ENCODE measurements at places on chromosomes 2 and 18. TPM values are rescaled to one million over a fixed set of nuclear protein-coding genes. Genes with fewer than 3 reads are reported as not detected.

DNA sequence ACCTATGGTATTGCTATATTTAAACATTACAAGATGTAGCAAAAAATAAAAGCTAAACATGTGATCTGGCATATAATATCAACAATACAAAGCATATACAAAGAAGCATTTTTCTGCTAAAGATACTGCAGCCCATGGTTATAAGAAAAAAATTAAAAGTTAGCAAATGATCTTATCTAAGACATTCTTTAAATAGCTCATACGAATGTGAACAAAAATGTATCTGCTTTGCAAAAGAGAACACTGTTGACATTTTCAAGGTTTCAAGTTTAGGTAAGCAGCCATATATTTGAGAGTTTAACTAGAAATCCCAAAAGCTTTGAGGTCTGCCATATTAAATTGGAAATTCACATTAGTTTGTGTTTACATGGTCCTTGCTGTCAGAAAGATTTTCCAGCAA, 301.0 kb upstream of the SLC39A10 start:
- no peaks in the 10 kb centered on the region for H3K27me3 ChIP-seq
- H3K36me3 ChIP-seq: no peaks in the 10 kb centered on the region
- no peaks in the 10 kb centered on the region for H3K4me1 ChIP-seq
- no peak overlapping the region for H3K27ac ChIP-seq

- H3K27me3 ChIP-seq: no peaks in the 10 kb centered on the region
- no peak overlapping the region for H3K27ac ChIP-seq
- no peaks in the 10 kb centered on the region for H3K36me3 ChIP-seq
- no peaks in the 10 kb centered on the region for H3K4me1 ChIP-seq
- no peak overlapping the region for H3K4me3 ChIP-seq
- no peak for DNase-seq
Observed at GRCh38 chr2:206069417-206069816, 16.6 kb downstream of the INO80D start.

DNA sequence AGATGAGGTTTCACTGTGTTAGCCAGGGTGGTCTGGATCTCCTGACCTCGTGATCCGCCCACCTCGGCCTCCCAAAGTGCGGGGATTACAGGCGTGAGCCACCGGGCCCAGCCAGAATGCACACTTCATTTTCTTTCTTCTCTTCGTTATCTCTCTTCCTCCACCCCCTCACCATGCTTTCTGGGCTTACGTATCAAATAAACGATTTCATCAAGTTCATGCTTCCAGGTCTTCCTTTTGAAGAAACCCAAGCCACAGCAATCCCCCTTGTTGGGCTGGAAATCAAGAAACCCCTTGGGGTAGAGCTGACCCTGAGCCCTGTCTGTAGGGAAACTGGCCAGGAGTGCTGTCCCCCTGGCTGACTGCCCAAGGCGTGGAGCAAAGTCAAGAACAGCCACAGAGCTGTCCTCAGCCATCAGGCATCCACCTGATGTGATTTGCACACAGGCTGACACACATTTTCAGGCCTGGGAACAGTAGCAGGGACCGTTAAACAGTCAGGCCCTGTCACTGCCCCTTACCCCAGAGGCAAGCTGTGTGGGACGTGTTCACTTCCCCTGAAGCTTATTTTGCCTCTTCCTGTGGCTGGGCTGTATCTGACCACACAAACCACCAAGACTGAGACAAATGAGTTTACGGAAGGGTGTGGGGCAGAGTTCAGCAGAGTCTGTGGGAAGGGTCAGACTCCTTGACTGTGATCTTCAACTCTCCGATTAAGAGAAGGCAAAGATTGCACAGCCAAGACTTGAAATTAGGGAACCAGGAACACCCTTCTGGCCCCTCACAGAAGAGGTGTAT, 15.1 kb upstream of the NMUR1 start:
- peaks cover 5% of the 10 kb centered on the region for H3K4me1 ChIP-seq
- H3K27ac ChIP-seq: peak overlapping the region; percentile 55
- no peak overlapping the region for H3K4me3 ChIP-seq
- H3K27me3 ChIP-seq: no peaks in the 10 kb centered on the region
- no peaks in the 10 kb centered on the region for H3K36me3 ChIP-seq

GRCh38 chr18:49837889-49838288, 24.6 kb upstream of the ACAA2 start:
- no peak for DNase-seq
- no peaks in the 10 kb centered on the region for H3K36me3 ChIP-seq
- no peak overlapping the region for H3K27ac ChIP-seq
- no peak overlapping the region for H3K4me3 ChIP-seq
- H3K27me3 ChIP-seq: no peaks in the 10 kb centered on the region
- peaks cover 7% of the 10 kb centered on the region for H3K4me1 ChIP-seq

DNA sequence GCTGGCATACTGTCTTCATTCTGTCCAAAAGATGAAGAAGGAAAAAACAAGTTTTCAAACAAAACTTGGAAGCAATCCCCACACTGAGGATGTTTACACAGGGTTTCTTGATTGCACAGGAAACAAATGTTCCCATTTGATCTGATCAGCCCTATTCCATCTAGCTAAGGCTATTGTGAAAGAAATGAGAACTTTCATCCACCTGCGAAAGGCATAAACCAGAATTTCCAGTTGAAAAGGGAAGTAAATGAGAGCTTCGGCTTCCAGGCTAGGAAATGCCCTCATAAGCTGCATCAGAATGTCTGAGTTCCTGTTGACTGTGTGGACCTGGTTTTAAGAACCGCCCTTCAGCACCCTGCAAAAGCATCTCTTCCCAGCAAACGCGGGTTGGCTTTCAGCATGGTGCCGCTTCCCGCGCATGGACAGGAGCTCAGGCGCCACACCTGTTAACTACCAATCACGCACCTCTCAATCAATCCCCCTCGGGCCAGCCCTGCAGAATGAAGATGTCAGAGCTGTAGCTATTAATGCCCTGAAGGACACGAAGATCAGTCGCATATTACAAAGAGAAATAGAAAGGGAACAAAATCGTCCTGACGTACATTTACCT, 850.4 kb downstream of the GALR1 start:
- DNase-seq: peak; percentile 43
- H3K27ac ChIP-seq: no peak overlapping the region
- H3K4me3 ChIP-seq: no peak overlapping the region
- H3K4me1 ChIP-seq: no peaks in the 10 kb centered on the region
- H3K36me3 ChIP-seq: no peaks in the 10 kb centered on the region

DNA sequence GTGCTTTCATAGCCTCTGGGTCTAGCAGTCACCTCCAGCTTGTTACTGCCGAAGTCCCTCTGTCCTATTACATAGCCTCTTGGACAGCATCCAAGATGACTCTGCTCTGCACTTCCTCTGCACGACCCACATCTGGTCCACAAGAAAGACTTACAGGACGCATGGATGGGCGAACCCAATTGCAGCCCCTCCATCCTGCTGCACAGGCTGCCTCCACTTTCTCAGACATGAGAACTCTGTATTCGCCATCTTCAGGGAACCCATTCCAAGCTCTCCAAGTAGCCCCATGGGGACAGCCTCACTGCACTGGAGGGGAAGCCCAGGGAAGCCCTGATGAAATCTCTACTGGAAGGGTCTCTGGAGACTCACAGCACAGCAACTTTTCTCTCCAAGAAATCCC, 172.1 kb downstream of the GFPT1 start:
- no peaks in the 10 kb centered on the region for H3K36me3 ChIP-seq
- peak overlapping the region; percentile 63 for H3K27ac ChIP-seq
- peak; percentile 45 for DNase-seq
- H3K4me3 ChIP-seq: no peak overlapping the region
- peaks cover 29% of the 10 kb centered on the region for H3K4me1 ChIP-seq
- H3K27me3 ChIP-seq: no peaks in the 10 kb centered on the region

GRCh38 chr2:67752969-67753368, 309.8 kb downstream of the C1D start:
- no peak overlapping the region for H3K27ac ChIP-seq
- H3K4me3 ChIP-seq: no peak overlapping the region
- DNase-seq: no peak
- H3K27me3 ChIP-seq: no peaks in the 10 kb centered on the region
- H3K36me3 ChIP-seq: no peaks in the 10 kb centered on the region

- DNase-seq: no peak
- H3K27ac ChIP-seq: no peak overlapping the region
- no peak overlapping the region for H3K4me3 ChIP-seq
- no peaks in the 10 kb centered on the region for H3K4me1 ChIP-seq
Observed at GRCh38 chr2:88638743-88639142, 11.5 kb upstream of the EIF2AK3 start.

DNA sequence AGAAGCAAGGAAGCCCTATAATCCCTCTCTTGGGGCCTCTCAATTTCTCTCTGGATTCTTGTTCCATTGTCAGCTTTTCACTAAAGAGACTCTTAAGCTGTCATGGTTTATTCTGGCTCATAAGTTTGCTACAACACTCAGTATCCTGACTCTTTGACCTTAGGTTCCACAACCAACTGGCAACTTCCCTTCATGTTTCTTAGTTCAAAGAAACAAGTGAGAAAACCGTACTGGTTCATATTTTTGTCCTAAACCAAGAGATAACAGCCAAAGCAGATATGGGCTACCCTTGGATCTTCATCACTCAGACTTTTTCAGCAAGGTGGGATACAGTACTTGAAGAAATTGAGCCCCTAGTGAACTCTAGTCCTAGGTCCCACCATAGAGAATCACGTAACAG, 109.9 kb upstream of the CRIM1 start:
- no peak for DNase-seq
- no peaks in the 10 kb centered on the region for H3K4me1 ChIP-seq
- H3K27ac ChIP-seq: no peak overlapping the region
- H3K36me3 ChIP-seq: no peaks in the 10 kb centered on the region
- no peaks in the 10 kb centered on the region for H3K27me3 ChIP-seq

GRCh38 chr2:231513746-231514224, 16.5 kb downstream of the NMUR1 start:
- no peak for DNase-seq
- H3K4me3 ChIP-seq: peak overlapping the region; percentile 59
- no peaks in the 10 kb centered on the region for H3K36me3 ChIP-seq
- no peaks in the 10 kb centered on the region for H3K27me3 ChIP-seq
- peaks cover 5% of the 10 kb centered on the region for H3K4me1 ChIP-seq

DNA sequence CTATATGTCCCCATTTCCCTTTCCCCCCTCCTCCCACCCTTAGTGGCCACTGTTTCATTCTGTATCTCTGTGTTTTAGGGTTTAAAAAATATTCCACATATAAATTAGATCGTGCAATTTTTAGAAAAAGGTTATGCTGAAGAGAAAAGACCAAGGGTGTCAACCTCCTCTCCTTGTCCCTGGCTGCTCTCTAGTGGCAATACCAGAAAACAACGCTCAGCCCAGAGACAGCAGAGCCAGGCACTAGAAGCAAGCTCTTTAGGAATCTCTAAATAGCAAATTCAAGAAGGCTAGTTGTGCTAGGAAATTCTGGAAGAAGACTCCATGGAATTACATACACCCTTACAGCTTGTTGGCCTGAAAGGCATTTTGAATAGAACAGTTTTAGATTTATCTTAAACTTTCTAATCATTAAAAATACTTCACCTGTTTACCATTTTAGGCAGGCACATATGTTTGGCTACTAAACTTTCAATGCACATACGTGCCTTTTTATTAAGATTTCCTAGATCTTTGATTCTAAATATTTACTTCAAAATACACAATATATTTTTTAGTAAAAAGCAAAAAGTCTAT, 35.1 kb upstream of the RASGRP3 start:
- H3K4me3 ChIP-seq: no peak overlapping the region
- no peaks in the 10 kb centered on the region for H3K36me3 ChIP-seq
- no peaks in the 10 kb centered on the region for H3K27me3 ChIP-seq
- DNase-seq: peak; percentile 76
- peaks cover 1% of the 10 kb centered on the region for H3K4me1 ChIP-seq

DNA sequence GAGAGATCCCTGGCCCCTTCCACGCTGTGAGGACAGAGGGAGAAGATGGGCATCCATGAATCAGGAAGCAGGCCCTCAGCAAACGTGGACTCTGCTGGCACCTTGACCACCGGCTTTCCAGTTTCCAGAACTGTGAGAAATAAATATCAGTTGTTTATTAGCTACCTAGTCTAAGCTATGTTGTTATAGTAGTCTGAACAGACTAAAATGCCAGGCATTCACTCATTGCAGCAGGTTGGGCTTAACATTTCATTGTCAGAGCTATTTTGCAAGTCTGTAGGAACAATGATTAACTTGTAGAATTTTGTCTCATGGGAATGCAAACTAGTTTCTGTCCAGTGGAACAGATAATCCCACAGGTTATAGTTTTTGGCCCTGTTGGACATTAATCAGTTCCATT, 24.8 kb upstream of the TBC1D8 start:
- no peaks in the 10 kb centered on the region for H3K27me3 ChIP-seq
- no peaks in the 10 kb centered on the region for H3K36me3 ChIP-seq
- no peaks in the 10 kb centered on the region for H3K4me1 ChIP-seq
- no peak for DNase-seq
- H3K27ac ChIP-seq: no peak overlapping the region
- H3K4me3 ChIP-seq: no peak overlapping the region

DNA sequence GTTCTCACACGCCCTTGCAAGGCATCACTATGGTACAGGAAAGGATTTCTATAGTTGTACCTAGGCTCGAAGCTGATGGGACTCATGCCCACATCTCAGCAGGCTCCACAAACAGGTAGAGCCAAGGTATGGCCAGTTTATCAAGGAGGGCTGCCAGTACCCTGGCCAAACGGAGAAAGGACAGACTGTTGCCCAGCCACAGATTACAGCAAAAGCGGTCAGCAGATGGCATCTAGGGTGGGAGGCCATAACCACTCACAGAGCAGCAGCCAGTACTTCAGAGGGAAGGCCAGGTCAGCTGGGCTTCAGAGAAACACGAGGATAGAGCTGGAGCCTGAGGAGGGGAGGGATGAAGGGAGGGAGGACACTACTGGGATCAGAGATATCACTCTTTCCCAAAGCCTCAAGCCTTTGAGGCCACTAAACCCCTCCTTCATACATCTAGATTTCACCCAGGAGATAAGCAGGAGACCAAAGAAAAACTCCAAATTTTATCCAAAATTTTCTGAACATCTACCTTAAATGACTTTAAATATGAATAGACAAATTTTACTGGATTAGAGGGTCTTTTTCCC, 904.2 kb upstream of the NXPH2 start:
- H3K27me3 ChIP-seq: no peaks in the 10 kb centered on the region
- H3K36me3 ChIP-seq: no peaks in the 10 kb centered on the region
- H3K27ac ChIP-seq: no peak overlapping the region

- H3K27me3 ChIP-seq: no peaks in the 10 kb centered on the region
- no peak overlapping the region for H3K27ac ChIP-seq
- no peaks in the 10 kb centered on the region for H3K4me1 ChIP-seq
- no peaks in the 10 kb centered on the region for H3K36me3 ChIP-seq
- H3K4me3 ChIP-seq: no peak overlapping the region
- DNase-seq: no peak
Observed at GRCh38 chr2:213021971-213022899, 129.2 kb downstream of the IKZF2 start.

GRCh38 chr2:190904640-190905261, 24.1 kb downstream of the GLS start:
- peaks cover 10% of the 10 kb centered on the region for H3K36me3 ChIP-seq
- no peak for DNase-seq
- H3K27ac ChIP-seq: no peak overlapping the region
- no peaks in the 10 kb centered on the region for H3K27me3 ChIP-seq
- no peak overlapping the region for H3K4me3 ChIP-seq

Gene SYT4
- total RNA-seq: 2.3 TPM

Gene EPB41L5
- 101 TPM for total RNA-seq

Gene UGT1A6
- total RNA-seq: 2.3 TPM

Gene FLACC1
- 8.6 TPM for total RNA-seq

Gene C1QL2
- 0.31 TPM for total RNA-seq

Gene CTAGE1
- total RNA-seq: not detected

Gene MERTK
- total RNA-seq: 24.7 TPM

Gene AQP4
- 191 TPM for total RNA-seq
